ENCODE measurements at places on chromosomes 3 and 15.

DNA sequence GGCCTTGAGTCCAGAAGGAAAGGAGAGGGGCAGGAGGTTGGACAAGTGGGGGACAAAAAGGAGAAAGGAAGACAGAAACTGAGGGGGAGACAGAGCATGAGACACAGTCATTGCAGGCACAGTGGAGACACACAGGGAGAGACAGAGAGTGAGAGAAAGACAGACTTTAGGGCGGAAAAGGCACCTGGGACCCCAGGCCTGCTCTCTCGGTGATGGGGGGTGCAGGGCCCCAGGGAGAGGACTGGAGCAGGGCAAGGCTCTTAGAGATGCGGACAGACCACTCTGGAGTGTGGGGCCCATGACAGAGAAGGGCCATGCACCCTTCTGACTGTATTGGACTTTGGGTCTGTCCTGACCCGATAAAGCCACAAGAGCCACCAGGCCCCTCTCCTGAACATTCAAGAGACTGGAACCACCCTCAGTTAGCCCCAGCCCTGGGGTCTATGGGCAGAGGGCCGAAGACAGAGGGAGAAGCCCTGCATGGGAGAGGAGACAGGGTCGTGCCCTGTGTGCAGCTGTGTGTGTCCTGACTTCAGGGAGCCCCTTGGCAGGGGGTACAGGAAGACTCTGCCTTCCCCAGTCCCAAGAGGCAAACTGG, 12.5 kb downstream of the PLCD1 start:
- DNase-seq, result no peak

- no peak for DNase-seq
Measured at GRCh38 chr3:188559072-188559429, 405.1 kb downstream of the LPP start.

DNA sequence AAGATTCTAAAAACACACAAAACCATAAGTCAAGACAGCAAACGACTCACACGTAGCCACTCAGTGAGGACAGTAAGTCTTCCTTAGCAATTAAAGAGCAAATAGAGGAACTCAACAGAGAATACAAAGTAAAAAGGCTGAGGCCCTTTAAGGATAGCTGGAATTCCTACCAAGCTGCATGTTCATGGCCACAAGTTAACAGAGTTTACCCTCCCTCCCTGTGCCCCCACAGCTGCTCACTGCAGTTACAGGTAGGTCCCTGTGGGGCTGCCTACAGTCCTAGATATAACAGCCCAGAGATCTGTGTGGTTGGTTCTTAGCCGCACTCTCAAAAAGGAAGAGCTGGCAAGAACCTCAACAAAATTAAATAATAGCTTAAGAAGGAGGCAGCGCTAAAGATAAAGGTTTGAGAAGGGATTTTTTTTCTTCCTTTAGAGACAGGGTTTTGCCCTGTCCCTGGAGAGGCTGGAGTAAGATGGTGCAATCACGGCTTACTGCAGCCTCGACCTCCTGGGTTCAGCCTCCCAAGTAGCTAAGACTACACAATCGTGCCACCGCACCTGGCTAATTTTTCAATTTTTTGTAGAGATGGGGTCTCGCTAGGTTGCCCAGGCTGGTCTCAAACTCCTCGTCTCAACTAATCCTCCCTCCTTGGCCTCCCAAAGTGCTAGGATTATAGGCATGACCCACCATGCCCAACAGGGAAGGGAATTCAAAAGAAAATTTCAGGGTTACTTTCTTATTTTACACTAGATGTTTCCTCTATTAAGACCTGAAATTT, 19.3 kb downstream of the SFMBT1 start:
- DNase-seq, result no peak

GRCh38 chr3:125525153-125525552, 5.2 kb upstream of the SNX4 start:
- no peak for DNase-seq

DNA sequence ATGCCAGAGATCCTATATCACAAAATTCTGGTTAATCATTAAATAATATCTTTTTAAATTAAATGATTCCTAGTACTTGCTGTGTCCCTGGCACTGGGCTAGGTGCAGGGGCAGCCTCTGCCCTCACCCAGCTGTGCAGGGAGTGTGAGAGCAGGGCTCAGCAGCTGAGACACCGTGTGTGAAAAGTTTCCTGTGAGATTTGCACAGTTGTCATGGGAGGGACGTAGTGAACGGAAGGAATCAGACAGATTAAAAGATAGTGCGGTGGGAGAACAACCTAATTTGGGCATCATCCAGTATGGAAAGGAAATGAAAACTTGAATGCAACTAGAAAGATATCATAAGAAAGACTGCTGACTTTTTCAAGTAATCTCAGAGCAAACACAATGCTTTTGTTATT, 204.1 kb downstream of the SSR3 start:
- DNase-seq, result no peak

GRCh38 chr3:94405258-94406035, 342.6 kb downstream of the NSUN3 start:
- DNase-seq, result no peak

DNA sequence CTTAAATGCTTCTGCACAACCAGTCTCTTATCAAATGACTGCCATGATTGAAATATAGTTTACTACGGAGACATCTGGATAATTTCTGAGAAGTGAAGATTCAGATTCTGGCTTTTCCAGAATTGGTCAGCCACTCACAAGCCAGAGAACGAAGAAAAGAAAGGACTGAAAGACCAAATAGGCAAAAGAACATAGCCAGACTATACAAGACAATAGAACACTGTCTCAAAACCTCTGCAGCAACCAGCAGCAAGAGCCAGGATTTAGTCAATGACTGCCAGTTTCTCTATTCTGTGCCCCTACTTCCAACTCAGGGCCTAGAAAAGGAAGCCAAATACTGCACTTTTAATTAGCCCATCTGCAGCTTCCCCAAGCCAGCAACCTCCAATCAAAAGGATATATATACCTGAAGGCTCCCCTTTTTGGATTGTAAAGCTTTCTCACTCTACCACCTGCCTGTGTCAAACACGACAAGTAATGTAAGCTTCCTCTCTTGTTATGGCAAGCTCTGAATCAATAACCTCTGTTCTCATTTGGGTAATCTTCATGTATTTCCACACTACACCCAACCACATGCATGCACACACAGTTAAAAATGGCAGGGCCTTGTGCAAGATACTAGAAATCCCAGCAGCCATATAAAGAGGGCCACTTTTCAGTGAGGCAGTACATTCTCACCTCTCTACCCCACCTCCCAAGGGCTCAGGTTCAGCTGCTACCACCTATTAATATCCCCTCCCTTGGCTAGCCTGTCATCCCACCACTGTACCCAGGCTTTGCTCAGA, 97.1 kb downstream of the ERC2 start:
- DNase-seq, result no peak

GRCh38 chr3:112448939-112449338, 50.3 kb downstream of the BTLA start:
- DNase-seq, result no peak

DNA sequence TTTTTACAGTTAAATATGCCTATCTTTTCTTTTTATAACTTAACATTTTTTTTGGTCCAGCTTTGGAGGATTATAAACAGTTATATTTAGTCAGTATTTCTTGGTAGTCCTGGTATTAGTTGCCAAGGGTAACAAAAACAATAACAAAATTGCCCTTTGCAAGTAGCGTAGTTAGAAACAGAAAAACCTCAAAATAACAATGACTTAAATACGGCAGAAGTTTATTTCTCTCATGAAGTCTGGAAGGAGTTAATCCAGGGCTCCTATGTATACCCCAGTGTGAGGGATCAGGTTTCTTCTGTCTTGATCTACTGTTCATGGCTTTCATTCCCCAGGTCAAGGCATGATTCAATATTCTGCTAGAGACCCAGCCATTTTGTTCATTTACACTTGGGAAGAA, 14.1 kb upstream of the MYH15 start:
- DNase-seq, result no peak

- DNase-seq, result no peak
Measured at GRCh38 chr3:37725842-37726241, 135.8 kb upstream of the CTDSPL start.

- no peak for DNase-seq
Measured at GRCh38 chr3:145780301-145780700, 380.7 kb downstream of the PLOD2 start.

- DNase-seq, result no peak
Measured at GRCh38 chr15:35813573-35813972, 267.6 kb upstream of the DPH6 start.

DNA sequence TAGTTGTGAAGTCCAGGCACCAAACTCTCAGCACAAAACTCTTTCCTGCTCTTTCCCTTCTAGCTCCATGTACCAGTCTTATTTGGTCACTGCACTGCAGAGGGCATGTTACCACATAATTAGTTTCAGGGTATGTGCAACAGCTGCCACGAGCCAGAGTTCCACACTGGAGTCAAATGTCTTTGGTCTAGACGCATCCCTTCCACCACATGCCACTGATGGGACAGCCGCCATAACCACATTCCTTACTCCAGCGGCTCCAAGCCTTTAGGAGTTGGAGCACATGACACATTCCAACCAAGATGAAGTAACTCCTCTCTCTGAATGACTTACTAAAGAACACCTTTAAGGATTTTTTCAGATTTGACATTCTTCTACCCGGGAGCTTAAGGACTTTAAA, 153.4 kb downstream of the ERC2 start:
- DNase-seq, result peak; percentile 81

- DNase-seq, result no peak
Measured at GRCh38 chr15:76986743-76987142, 8.2 kb upstream of the PSTPIP1 start.
